ENCODE measurements at places on chromosomes 2 and 18. TPM values are rescaled to one million over a fixed set of nuclear protein-coding genes. Genes with fewer than 3 reads are reported as not detected.

DNA sequence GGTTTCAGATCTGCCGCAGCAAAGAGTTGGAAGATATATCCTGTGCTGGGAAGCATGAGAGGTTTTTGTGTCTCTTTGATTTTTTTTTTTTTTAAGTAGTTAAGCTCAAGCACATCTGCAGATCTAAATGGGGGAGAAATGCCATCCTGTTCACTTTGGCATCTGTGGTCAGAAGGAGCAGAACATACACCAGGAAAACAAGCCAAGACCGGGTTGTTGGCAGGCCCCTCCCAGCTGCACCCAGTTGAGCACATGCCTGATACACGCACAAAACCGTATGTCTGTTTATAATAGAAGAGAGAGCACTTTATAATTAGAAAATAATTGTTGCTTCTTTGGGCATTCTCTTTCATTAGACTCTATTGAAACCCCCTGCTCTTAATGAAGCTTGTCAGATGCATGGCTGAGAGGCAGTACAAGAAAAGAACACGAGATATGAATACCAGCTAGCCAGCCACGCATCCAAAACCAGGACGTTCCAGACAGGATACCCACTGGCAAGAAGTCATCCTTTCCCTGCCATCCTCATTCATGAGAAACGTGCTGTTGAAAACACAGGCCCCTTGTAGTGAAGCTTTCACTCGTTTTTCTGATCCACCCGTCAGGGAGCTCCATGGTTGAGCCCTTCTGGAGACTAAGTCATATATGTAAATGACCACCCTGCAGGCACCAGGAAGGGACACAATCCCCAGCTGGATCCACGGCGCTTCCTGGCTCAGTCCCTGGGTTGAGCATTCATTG lies 152.2 kb downstream of the ALPK2 start:
- peaks cover 20% of the 10 kb centered on the region for H3K27me3 ChIP-seq
- H3K4me3 ChIP-seq = no peak overlapping the region
- no peak for DNase-seq
- H3K36me3 ChIP-seq = peaks cover 2% of the 10 kb centered on the region

ACTG2 gene
- total RNA-seq = 0.84 TPM

GRCh38 chr2:102582845-102583244 lies 36.5 kb upstream of the SLC9A2 start:
- no peaks in the 10 kb centered on the region for H3K36me3 ChIP-seq
- H3K27ac ChIP-seq = no peak overlapping the region
- H3K4me3 ChIP-seq = no peak overlapping the region
- H3K27me3 ChIP-seq = peaks cover 3% of the 10 kb centered on the region

GRCh38 chr2:5851410-5851809 lies 159.2 kb downstream of the SOX11 start:
- H3K27ac ChIP-seq = no peak overlapping the region
- no peak overlapping the region for H3K4me3 ChIP-seq
- no peak for DNase-seq

DNA sequence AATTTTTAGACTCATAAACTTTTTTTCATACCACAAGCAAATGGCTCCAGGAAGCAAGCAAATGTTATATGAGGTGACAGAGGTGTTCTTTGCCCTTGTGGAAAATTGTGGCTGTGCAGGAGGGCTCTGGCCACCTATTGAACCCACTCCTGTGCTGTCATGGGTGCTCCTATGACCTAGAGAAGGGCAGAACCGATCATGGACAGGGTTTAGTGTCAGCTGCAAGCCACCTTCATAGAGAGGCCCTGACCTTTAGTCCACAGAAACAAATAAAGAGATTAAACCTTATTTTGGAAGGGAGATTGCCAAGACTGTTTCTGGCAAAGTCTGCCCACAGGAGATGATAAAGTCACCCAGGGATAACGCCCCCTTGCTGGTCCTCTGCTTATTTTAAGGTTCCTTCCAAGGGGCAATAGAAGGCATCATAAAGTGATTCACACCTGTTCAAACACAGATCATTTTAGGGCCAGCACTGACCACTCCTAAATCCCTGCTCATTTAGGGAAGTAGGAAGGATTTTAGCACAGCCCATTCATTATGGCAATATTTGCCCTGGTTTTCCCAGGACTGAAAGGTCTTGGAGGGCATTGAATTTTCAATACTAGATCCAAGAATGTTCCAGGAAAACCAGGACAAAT lies 26.1 kb upstream of the STAT4 start:
- no peak overlapping the region for H3K27ac ChIP-seq
- peaks cover 79% of the 10 kb centered on the region for H3K4me1 ChIP-seq
- H3K36me3 ChIP-seq = no peaks in the 10 kb centered on the region
- H3K4me3 ChIP-seq = no peak overlapping the region
